ENCODE measurements at places on chromosomes 13 and 19.
A peak's percentile ranks its signal among the peaks of the same experiment; 100 is the strongest.

GRCh38 chr19:57688011-57688763 is 6.4 kb downstream of the ZNF551 start:
- peaks cover 42% of the 10 kb centered on the region for H3K36me3 ChIP-seq
- peaks cover 9% of the 10 kb centered on the region for H3K4me1 ChIP-seq
- DNase-seq = no peak
- no peak overlapping the region for H3K4me3 ChIP-seq
- H3K27ac ChIP-seq = no peak overlapping the region

DNA sequence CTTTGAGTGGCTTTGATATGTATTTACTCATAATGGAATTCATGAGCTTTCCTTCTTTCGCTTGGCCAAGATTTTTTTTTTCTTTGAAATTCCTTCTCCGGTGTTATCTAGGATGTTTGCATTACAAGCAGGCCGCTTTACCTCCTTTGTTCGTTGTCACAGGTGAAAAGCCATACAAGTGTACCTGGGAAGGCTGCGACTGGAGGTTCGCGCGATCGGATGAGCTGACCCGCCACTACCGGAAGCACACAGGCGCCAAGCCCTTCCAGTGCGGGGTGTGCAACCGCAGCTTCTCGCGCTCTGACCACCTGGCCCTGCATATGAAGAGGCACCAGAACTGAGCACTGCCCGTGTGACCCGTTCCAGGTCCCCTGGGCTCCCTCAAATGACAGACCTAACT is 16.7 kb downstream of the KLF5 start:
- H3K4me1 ChIP-seq = no peaks in the 10 kb centered on the region
- H3K27ac ChIP-seq = no peak overlapping the region
- DNase-seq = no peak
- H3K27me3 ChIP-seq = no peaks in the 10 kb centered on the region

DNA sequence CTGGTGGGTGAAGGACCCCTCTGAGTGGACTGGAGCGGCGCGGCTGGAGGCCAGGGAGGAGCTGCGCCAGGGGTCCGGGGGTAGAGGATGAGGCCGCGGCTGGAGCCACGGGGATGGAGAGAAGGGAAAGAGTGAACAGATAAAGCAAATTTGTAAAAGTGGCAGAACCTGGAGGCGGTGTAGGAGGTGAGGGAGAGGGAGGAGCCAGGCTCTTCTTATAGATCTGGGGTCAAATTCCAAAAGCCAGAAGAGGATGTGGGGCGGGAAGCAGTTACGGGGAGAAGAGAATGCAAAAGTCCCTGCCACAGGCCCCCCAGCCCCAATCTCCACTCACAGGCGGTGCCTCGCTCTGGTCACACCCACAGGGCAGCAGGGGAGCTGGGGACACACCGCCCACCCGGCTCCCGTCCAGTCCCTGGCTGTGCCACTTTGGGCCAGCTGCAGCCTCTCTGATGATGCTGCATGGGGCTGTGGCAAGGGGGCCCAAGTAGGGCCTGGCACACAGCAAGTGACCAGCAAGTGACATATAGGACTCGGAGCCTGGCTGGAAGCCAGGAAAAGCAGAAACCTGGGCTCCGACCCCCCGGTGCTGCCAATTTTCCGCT is 11.1 kb downstream of the LRRC4B start:
- peak overlapping the region; percentile 16 for H3K4me3 ChIP-seq
- H3K4me1 ChIP-seq = no peaks in the 10 kb centered on the region
- H3K27me3 ChIP-seq = no peaks in the 10 kb centered on the region

DNA sequence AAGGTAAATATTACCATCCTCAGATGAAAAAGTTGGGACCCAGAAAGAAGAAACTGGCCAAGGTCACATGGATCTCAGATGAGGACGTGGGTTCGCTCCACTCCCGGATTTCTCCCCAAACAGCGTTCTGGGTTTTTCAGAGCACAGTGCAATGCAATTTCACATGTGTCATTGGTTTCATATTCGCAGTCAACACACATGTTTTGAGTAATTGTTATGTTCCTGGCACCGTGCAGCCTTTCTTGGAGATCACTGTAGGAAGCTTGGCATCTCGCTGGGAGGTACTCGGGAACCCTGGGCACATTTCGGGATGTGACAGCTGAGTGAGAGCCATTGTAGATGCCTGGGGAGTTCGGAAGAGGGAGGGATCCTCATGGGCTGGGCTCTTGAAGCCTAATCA is 26.2 kb upstream of the CEBPG start:
- no peak overlapping the region for H3K4me3 ChIP-seq
- H3K27ac ChIP-seq = no peak overlapping the region
- H3K4me1 ChIP-seq = no peaks in the 10 kb centered on the region
- H3K27me3 ChIP-seq = no peaks in the 10 kb centered on the region
- no peak for DNase-seq

GRCh38 chr19:39402346-39403300 is 4.0 kb upstream of the ZFP36 start:
- no peaks in the 10 kb centered on the region for H3K27me3 ChIP-seq
- H3K27ac ChIP-seq = peak overlapping the region; percentile 99
- H3K4me3 ChIP-seq = peak overlapping the region; percentile 56
- DNase-seq = peak; percentile 96
- peaks cover 66% of the 10 kb centered on the region for H3K4me1 ChIP-seq

DNA sequence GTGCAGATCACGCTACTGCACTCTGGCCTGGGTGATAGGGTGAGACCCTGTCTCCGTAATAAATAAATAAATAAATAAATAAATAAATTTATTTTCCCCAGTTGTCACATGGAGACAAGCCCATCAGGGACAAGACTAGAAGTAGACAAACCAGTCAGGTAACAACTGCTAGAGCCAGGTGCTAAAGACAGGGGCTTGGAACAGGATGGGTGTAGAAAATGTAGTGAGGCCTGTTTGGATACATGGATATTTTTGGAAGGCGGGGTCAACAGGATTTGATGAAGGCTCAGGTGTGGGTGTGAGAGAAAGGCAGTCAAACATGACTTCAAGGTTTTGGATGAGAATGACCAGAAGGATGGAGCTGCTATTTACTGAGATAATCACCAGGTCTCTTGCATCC is 27.7 kb upstream of the TPM4 start:
- H3K4me3 ChIP-seq = no peak overlapping the region
- no peak for DNase-seq
- no peaks in the 10 kb centered on the region for H3K36me3 ChIP-seq

DNA sequence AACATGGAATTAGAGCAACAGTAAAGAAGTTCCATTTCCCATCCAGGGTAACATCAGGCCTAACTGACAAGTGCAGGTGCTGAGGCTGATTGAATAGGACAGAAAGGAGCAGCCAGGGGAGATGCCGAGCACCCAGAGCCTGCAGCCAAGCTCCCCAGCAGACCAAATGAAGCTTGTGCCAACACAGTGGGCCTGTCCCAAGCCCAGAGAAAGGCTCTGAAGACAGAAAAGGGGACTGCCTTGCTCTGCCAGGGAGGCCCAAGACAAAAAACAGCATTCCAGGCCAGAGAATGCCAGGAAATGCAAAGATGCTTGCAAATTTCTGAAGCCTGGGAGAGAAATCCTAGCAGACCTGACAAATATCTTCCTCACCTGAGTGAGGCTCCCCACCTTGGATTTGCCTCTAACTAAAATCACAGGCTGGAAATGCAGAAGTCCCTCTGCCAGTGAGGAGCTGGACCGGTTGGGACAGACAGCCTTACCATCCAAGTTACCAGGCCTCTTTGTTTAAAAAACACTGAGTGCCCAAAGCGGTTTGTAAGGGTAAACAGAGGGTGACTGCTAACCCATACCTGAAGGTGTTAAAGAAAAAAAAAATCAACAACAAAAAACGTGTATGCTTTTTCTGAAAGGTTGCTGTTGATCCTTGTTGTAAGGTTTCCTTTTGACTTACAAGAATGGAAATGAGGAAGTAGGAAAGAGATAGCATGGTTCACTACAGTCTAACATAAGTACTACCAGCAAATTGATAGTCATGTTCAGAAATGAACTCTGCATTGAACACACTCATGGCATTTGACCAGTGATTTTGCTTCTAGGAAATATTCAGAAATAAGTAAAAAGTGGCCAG is 11.8 kb upstream of the HMGB1 start:
- H3K27ac ChIP-seq = no peak overlapping the region
- H3K4me1 ChIP-seq = no peaks in the 10 kb centered on the region
- H3K36me3 ChIP-seq = no peaks in the 10 kb centered on the region
- DNase-seq = no peak
- H3K4me3 ChIP-seq = no peak overlapping the region

GRCh38 chr13:97441368-97441767 is 7.4 kb downstream of the RAP2A start:
- no peaks in the 10 kb centered on the region for H3K36me3 ChIP-seq
- no peak overlapping the region for H3K4me3 ChIP-seq
- no peak overlapping the region for H3K27ac ChIP-seq
- no peaks in the 10 kb centered on the region for H3K27me3 ChIP-seq
- no peak for DNase-seq
- H3K4me1 ChIP-seq = peaks cover 10% of the 10 kb centered on the region

DNA sequence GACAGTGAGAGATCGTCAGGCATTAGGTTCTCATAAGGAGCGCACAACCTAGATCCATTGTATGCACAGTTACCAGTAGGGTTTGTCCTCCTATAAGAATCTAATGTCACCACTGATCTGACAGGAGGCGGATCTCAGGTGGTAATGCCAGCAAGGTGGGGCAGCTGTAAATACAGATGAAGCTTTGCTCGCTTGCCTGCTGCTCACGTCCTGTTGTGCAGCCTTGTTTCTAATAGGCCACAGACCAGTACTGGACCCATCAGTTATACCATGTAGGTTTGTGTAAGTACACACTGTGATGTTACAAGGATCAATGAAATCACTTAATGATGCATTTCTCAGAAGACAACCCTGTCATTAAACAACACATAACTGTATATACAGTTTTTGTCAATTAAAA is 23.5 kb downstream of the VWA8 start:
- no peak for DNase-seq
- H3K4me1 ChIP-seq = no peaks in the 10 kb centered on the region
- H3K4me3 ChIP-seq = no peak overlapping the region
- no peaks in the 10 kb centered on the region for H3K27me3 ChIP-seq
- no peaks in the 10 kb centered on the region for H3K36me3 ChIP-seq
- H3K27ac ChIP-seq = no peak overlapping the region

DNA sequence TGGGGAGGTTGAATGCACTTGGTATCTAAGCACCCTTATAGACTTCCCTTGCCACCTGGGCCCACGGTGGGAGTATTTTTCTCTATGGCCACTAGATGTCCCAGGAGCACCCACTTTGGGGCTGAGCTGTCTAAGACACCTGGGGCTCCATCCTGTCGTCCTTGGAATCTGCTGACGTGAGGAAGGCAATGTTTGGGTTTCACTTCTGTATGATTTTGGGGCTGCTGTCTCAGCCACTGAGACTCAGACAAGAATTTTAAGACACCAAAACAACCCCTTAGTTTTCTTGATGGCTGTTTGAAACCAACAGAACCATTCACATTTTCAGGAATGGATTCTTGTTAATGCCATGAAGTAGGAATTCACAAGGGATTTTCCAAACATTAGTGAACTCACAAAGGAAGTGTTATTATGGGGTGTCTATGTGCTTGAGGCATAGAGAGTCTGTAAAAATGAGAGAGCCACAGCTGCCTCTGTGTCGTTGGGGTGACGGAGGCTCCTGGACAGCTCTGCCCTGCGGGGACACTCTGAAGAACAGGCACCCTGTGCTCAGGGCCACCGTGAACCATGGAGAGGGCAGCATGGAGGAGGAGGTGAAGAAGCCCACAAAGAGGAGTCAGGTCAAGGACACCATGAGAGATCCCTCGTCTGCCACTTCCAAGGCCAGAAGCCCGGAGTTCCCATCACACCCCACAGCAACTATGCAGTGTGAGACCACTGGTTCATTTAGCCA is 106.8 kb upstream of the SPATA13 start:
- H3K27me3 ChIP-seq = no peaks in the 10 kb centered on the region
- H3K27ac ChIP-seq = peak overlapping the region; percentile 45
- no peaks in the 10 kb centered on the region for H3K36me3 ChIP-seq
- no peak overlapping the region for H3K4me3 ChIP-seq
- no peak for DNase-seq

- H3K4me3 ChIP-seq = no peak overlapping the region
- DNase-seq = no peak
- no peaks in the 10 kb centered on the region for H3K27me3 ChIP-seq
- no peaks in the 10 kb centered on the region for H3K36me3 ChIP-seq
- no peak overlapping the region for H3K27ac ChIP-seq
- H3K4me1 ChIP-seq = no peaks in the 10 kb centered on the region
Observed at GRCh38 chr13:37144661-37145060, 39.2 kb upstream of the CSNK1A1L start.

- no peak overlapping the region for H3K4me3 ChIP-seq
- no peak for DNase-seq
- no peaks in the 10 kb centered on the region for H3K27me3 ChIP-seq
- no peaks in the 10 kb centered on the region for H3K36me3 ChIP-seq
- H3K4me1 ChIP-seq = no peaks in the 10 kb centered on the region
Observed at GRCh38 chr13:96946709-96947311, 47.5 kb downstream of the OXGR1 start.
